ENCODE measurements at places on chromosomes 11 and 22. TPM values are rescaled to one million over a fixed set of nuclear protein-coding genes. Genes with fewer than 3 reads are reported as not detected.

Gene IGF2
- total RNA-seq, result not detected

Gene PHOX2A
- not detected for total RNA-seq

DNA sequence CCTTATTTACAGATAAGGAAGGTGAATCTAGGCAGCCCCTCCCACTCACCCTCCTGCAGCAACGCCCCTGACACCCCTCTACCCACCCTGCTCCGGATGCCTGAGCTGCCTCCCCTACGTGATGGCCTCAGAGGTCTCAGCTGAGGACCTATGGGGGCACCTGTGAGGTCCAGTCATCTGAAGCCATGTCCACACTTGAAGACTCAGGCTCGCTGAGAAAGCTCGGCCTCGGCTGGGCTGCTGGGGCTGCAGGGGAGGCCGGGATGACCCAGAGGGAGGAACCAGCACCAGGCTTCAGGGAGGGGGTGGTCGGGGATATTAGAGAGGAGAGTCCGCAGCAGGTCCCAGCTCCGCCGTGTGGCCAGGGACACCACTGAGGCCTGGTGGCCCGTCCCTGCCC, 92.8 kb downstream of the BRD1 start:
- DNase-seq, result no peak

GRCh38 chr11:102172127-102172848, 62.0 kb downstream of the YAP1 start:
- DNase-seq, result peak; percentile 59

DNA sequence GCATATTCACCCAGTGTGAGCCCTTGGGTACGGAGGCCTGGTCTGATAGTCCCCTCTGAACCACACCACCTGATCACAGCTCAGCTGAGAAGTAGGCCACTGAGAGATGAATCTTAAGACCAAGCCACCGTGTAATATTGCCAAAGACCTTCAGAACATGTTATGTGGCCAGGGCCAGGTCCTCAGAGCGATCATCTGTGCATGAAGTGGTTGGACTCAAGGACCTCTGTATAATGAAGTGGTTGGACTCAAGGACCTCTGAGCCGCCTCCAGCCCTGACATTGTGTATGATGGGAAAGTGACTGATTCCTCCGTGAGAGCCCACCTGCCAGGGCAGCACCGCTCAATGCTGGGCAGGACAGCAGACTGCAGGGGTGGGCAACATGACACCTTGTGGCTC, 70.2 kb downstream of the TP53I11 start:
- DNase-seq, result no peak

DNA sequence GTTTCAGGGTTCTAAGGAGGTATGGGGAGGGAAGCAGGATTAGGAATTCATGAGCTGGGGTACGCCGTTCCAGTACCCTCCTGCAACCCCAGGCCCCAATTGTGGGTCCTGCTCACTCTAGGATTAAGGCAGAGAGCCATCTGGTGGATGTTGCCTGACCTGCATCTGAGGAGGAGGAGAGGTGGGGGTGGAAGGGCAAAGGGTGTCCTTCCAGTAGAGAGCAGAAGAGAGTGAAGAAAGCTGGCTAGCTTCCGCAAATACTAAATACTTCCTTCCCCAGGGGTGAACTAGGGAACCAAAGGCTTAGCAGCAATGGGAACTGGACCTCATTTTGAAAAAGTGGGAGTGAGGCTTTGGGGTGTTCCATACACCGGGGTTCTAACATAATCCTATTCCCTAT, 10.6 kb downstream of the LRRC51 start:
- peak; percentile 55 for DNase-seq

- no peak for DNase-seq
Observed at GRCh38 chr11:32858731-32859130, 29.0 kb downstream of the PRRG4 start.

DNA sequence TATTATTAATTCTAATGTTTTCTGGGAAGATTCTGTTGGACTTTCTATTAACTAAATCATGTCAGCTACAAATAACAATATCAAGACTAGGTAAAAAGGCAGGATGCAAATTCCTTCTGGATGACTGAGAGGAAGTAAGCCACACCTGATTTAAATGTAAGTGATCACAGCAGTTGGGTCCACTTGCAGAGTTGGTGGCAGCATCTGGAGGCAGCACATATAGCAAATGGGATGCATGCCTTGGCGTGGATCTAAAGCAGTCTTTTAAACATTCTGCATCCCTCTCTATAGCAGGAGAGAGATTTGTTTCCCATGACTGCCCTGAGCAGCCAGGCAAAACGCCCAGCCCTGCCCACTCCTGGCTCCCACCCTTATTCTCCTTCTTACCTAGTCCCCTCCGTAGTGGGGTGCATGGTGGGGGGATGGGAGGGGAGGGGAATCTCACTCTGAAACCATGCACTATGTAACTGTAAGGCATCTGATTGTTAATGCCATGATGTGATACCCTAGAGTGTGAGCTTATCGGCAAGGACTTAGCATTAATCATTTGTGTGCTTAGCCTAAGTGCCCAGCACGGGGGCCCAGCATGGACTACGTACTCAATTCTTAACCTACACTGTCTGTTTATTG, 130.3 kb downstream of the EFCAB6 start:
- no peak for DNase-seq
